ENCODE measurements at places on chromosomes 7 and 10. TPM values are rescaled to one million over a fixed set of nuclear protein-coding genes. Genes with fewer than 3 reads are reported as not detected.

- no peak for DNase-seq
These were observed 11.1 kb downstream of the ADIRF start for GRCh38 chr10:86979296-86979818.

DNA sequence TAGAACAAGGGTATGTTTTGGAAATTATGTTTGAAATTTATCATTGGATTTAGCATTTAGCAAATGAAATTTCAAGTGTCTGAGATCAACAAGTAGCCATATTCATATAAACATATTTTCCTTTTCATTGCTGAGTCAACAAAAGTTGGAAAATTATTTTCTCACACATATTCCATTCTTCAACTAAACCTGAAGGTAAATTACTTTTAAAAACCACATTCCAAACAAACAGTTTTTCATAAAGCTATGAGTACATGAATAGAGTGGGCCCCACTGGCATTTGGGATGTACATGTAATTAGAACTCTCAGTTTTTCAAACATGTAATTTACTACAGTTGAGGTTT is 178.3 kb upstream of the MKLN1 start:
- no peak for DNase-seq

Gene ZPBP
- total RNA-seq = not detected

GRCh38 chr10:34729619-34730018 is 85.5 kb downstream of the PARD3 start:
- no peak for DNase-seq

DNA sequence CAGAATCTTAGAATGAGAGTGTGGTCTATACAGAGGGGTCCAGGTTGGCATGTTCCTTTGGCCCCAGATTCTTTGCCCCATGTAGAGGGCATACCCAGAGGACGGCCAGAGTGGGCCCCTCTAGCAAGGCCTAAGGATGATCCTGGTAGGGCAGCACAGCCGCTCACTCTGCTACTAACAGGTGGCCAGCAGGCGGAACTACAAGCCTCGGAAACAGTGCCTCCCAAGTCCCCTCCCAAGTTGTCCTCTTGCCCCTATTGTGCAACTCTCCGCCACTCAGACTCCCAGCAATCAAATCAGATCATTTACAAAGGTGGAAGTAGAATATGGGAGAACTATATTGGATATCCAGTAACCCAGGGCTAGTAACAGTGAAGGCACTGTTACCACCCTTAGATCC is 107.4 kb downstream of the STRA8 start:
- no peak for DNase-seq

- DNase-seq = no peak
These were observed 298.7 kb downstream of the ZEB1 start for GRCh38 chr10:31617757-31618156.

Gene FAM180A
- 2.9 TPM for total RNA-seq

- peak; percentile 61 for DNase-seq
These were observed 158.4 kb downstream of the ZMYND11 start for GRCh38 chr10:293636-294035.

Gene UFSP1
- total RNA-seq = 5.6 TPM

Gene STK31
- total RNA-seq = not detected

GRCh38 chr7:4556868-4557793 is 125.0 kb upstream of the FOXK1 start:
- no peak for DNase-seq

GRCh38 chr10:10788761-10789160 is 228.9 kb upstream of the CELF2 start:
- no peak for DNase-seq

Gene ARHGAP22
- total RNA-seq = 31.6 TPM

GRCh38 chr7:157996359-157997079 is 591.1 kb downstream of the PTPRN2 start:
- DNase-seq = no peak

DNA sequence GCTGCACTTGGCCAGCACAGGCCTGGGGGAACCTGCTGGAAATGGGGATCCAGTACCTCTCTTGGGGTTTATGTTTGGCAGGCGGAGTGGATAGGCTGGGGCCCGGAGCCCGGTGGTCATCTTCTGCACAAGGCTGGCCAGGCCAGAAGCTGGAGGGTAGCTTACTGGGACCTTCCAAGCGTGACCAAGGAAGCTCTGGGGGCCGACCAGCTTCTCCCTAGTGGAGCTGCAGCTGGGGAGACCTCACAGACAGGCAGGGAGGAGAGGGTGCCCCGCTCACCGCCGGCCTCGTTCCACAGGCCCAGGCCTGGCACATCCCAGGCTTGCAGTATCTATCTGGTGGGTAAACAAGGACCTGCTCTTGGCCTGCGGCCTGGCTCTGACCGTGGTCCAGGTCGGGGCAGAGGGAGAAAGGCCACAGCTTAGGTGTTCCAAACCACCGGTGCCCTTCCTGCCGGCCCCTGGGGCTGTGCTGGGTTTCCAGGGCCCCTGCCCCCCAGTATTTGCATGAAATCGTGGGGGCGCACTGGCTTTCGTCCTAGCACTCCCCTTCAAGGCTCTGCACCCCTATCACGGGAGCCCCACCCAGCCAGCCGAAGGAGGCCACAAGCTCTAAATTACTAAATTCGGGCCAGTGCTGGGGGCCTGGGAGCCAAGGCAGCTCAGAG is 1.5 kb upstream of the ELFN1 start:
- no peak for DNase-seq

GRCh38 chr10:5596611-5597341 is 69.6 kb downstream of the ASB13 start:
- no peak for DNase-seq

DNA sequence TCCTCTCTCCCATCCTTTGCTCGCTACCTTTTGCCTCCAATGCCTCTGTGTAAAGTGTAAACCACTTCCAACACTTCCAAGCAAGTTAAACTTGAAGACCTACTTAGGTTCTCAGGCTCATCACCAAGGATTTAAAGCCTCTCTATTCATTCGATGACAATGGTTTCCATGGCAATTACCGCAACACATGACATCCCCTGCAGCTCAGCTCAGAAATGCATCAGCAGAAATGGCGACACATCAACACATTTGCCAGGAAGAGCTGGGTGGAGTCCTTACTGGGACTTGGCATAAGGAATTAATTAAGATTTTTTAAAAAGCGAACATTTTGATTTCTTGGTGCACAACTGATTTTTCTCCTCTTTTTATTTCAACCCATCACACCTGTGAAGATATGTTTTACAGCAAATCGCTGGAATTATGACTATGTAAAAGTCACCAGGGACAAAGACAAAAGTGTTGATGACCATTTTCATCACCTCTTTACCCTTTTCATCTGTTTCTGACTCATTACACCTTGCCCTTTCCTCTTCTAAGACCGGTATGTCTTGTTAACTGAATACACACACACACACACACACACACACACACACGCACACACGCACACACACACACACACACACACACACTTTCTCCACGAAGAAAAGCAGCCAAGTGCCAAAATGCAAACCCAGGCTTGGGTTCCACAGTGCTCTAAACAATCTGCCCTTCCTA is 453.4 kb upstream of the CELF2 start:
- DNase-seq = no peak

DNA sequence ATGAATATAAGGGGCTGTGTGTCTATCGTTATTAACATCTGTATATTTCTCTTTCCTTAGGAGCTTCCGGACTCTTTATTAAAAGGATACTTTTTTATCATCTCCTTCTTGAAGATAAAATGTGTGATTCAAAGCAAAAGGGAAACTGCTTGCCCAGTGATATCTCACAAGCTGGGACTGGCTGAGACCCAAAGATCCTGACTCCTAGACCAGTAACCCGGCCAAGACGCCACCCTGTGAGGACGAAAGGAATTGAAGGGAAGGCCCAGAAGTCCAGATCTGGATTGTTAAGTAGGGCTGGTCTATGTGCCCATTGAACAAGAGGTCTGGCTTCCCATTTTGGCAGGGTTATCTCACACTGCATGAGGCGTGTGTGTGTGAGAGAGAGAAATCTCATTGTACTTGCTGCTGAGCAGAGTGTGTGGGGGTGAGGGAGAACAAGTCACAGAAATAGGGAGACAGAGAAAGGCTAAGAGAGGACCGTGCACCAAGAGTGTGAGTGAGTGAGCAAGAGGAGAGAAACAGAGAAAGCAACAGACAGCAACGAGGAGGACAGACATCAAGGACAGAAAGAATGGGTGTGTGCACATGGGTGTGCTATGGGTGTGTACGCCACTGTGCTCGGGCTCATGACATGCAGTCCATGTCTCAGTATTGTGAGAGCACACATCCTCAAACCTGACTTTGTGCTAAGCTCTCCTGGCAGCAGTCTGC is 75.4 kb downstream of the PLXNA4 start:
- peak; percentile 15 for DNase-seq

- DNase-seq = peak; percentile 23
These were observed 1.9 kb downstream of the DKK1 start for GRCh38 chr10:52316001-52316400.

DNA sequence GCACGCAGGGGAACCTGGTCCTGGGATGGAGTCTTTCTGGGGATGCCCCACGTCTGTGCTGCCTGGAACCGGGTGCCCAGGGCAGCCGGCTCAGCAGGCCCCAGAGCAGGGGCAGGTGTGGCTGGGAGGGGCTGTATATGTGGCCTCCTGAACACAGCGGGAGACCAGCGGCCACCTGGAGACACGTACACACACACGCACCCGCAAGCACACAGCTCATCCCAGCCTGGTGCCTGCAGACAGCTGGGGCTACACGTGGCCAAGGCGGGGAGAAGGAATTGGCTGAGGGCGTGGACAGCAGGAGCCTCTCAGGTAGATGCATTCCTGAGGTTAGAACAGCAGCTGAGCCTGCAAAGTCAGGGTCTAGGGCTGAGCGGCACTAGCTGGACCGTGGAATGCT is 14.0 kb downstream of the ADAM8 start:
- no peak for DNase-seq

DNA sequence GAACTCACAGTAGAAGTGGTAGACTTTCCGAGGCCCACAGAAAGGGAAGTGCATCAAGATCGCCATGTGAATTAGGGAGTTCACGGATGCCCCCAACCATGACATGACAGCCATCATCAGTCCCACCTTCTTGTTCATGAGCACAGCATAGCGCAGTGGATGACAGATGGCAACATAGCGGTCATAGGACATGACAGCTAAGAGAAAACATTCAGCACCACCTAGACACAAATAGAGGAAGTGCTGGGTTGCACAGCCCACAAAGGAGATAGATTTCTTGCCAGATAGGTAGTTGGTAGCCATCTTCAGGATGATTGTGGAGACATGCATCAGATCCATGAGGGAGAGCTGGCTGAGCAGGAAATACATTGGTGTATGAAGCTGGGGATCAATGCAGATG is 342 bp downstream of the OR2AE1 start:
- DNase-seq = no peak

DNA sequence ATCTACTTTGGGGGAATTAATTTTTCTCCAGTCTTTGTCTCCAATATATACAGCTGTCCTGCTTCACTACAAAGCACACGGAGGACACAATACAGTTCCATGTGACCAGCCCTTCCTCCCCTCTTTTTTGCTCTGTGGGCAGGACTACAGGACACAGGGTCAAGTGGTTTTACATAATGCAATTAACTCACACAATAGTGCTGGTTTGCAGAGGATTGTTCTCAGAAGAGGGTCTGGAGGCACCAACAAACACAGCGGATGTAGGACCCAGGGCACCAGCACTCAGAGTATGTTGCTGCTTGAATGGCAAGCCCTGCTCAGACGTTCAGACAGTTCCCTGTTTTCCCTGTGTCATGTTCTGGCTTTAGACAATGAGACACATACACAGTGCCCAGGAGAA is 52.0 kb upstream of the NPTX2 start:
- DNase-seq = no peak

DNA sequence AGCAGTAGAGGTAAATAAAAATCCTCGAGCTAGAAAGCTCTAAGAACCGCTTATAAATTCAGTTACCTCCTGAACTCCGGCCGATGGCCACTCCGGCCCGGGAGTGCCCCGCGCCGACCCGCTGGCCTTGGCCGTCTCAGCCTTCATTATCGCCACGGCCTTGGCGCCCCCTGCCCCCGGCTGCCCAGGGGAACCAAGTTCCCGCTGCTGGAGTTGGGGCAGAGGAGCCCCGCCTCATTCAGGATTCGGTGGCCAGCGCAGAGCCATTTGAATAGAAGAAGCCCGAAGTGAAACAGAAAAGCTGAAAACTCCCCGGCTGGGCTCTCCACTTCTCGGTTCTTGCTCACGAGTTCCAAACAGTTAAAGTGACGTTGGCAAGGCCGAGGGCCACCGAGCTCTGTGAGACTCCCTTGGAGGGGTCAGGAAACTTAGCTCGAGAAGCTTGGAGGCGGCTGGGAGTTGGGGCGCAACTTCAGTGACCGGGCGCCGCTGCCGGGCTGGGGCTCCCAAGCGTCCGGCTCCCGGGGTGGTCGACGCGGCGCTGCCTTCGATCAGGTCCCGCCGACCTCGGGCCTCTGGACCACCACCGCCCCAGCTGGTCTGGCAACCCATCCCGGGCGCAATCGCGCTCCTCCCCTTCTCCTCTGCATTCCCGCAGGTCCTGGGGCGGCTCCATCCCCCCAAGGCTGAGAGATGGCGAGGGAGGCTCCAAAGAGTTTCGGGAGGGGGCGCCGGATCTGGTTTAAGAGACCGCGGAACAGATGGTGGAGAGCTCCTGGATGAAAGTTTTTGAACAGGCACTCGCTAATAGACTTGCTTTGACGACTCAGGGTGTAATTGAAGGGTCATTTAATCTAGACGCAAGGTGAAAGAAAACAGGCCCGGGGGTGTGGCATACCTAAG is 5.8 kb upstream of the FEZF1 start:
- DNase-seq = peak; percentile 31

GRCh38 chr10:85665078-85665477 is 701.5 kb downstream of the GRID1 start:
- DNase-seq = no peak

DNA sequence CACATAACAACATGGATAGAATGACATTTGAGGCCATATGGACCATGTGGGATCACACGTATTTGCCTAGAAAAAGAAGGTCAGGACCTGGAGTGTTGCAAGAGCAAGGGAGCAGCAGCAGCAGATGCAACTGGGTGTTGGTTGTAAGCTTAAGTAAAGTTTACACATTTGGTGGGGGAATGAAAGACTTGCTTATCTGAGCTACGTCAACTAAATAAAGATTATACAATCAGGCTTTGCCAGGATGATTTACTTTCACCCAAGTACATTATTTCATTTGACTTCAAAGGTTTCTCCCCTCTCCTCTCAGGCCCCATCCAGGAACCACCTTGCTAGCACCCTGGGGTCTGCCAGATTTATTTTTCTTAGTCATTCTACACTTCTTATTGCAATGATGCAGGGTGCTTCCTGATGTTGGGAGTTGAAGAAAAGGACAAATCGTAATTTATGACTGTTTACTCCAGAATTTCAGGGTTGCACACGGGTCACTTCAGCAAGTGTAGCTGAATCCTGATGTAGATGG is 591.9 kb upstream of the IGFBP3 start:
- peak; percentile 100 for DNase-seq

- no peak for DNase-seq
These were observed 19.1 kb downstream of the DENND2A start for GRCh38 chr7:140621401-140622021.

Gene SLC16A12
- under 0.01 TPM for total RNA-seq

Gene VSTM4
- 4.7 TPM for total RNA-seq

- no peak for DNase-seq
These were observed 38.1 kb upstream of the AOAH start for GRCh38 chr7:36762394-36762793.

DNA sequence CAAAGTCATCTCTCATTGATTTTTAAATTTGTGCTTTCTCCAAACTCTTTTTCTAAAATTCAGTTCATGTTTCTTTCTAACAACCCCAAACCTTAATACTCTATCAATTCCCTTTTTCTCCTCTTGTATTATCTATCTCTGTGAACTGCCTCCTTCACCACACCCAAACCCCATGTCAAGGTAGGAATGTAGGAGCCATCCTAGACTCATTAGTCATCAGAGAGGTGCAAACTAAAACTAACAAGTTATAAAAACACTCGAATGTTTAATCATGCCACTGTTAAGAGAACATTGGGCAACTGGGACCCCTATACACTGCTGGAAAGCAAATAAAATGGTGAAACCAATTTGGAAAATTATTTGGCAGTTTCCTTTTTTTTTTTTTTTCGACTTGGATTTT is 533.8 kb upstream of the LRRN3 start:
- DNase-seq = no peak

Data from fibroblast of villous mesenchyme (primary cell).